ENCODE measurements at places on chromosomes 12 and 14. TPM values are rescaled to one million over a fixed set of nuclear protein-coding genes. Genes with fewer than 3 reads are reported as not detected.
A peak's percentile ranks its signal among the peaks of the same experiment; 100 is the strongest.

Gene KRT80
- 9.2 TPM for total RNA-seq

Gene CYP46A1
- 1.3 TPM for total RNA-seq

Gene ABCC9
- total RNA-seq, result 0.89 TPM

Gene IL31
- total RNA-seq, result not detected

Gene TCL1B
- not detected for total RNA-seq

Gene NPAS3
- total RNA-seq, result 2.4 TPM

Gene BCL2L2
- total RNA-seq, result 21.6 TPM

Gene OASL
- 0.21 TPM for total RNA-seq

Gene ETFBKMT
- total RNA-seq, result 3.7 TPM

Gene ESPL1
- 8.6 TPM for total RNA-seq

DNA sequence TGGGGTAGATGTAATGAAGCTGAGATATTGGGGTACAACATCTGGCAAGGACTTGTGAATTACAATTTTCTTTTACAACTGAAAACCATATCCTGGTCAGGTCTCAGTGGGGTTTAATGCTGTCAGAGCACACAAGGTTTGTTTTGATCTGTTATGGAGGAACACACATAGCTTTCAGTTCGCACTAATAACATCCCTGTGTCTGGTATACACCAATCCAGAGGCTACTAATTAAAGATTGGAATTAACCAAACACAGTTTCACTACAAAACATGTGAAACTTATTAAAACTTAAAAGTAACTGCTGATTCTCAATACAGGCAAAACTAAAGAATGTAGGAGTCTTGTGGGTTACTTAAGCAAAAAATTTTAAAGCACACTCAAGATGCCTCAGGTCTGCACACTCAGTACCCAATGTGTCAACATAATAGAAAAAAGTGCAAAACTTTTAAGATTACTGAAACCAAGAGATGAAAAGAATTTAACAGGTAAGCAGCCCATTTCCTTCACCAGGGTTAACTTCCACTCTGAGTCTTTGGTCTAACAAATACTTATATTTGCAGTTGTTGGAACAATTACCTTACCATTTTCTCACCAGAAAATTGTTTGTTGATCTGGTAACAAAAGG is 77.4 kb downstream of the LLPH start:
- H3K4me1 ChIP-seq, result peaks cover 9% of the 10 kb centered on the region
- H3K27me3 ChIP-seq, result no peaks in the 10 kb centered on the region
- H3K36me3 ChIP-seq, result no peaks in the 10 kb centered on the region
- no peak overlapping the region for H3K27ac ChIP-seq

DNA sequence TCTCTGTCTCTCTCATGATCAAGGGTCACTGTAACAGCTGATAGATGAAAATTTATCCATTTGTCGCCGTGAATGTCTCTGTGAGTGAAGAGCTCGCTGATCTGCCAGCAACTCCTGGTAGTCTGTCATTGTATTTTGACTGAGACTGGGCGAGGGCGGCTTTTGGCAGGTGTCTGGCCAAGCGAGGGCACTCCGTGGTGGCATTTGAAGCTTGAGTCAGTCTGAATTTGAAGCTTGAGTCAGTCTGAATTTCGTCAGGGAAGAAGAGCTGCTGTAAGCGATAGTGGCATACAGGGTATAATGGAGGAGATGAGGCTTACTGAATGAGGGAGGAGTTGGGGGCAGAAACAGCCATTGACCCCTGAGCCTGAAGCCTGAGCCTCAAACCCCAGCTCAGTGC is 56.8 kb upstream of the FAM181A start:
- no peaks in the 10 kb centered on the region for H3K36me3 ChIP-seq
- peaks cover 5% of the 10 kb centered on the region for H3K27me3 ChIP-seq
- no peak overlapping the region for H3K27ac ChIP-seq

DNA sequence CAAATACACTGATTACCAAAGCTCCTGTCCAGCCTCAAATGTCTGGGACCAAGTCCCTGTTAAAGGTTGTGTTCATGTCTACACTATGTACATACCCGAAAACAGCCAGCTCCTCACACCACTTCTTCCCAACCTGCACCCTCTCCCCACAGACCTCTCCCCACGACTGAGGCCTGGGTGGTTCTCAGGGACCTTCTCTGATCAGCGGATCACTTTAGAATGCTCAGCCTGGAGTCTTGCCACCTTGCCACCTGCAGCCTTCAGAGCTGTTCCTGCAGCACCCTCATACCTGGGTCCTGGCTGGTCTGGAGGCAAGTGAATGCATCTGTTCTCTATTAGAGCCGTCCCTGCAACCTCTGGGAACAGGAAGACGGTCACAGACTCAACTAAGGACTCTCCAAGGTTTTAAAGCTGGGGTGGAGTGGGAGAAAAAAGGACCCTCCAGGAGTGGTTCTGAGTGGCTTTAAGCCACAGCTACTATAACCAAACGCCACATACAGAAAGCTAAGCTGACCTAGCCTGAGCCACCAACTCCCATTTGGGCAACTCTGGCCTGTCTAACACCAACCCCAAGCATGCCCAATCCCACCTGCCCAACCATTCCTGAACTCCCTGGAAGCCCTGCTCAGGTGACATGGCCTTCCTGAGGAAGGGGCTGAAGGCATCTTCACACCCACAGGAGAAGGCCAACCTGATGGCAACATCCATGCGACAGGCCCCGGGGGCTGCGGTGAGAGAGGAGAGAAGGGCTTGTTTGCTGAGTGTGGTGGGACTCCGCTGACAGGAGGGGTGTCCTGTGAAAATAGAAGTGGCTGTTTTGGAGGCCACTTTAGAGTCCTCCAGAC is 8.6 kb downstream of the KRT2 start:
- H3K27ac ChIP-seq, result no peak overlapping the region
- no peaks in the 10 kb centered on the region for H3K36me3 ChIP-seq
- H3K4me1 ChIP-seq, result no peaks in the 10 kb centered on the region

DNA sequence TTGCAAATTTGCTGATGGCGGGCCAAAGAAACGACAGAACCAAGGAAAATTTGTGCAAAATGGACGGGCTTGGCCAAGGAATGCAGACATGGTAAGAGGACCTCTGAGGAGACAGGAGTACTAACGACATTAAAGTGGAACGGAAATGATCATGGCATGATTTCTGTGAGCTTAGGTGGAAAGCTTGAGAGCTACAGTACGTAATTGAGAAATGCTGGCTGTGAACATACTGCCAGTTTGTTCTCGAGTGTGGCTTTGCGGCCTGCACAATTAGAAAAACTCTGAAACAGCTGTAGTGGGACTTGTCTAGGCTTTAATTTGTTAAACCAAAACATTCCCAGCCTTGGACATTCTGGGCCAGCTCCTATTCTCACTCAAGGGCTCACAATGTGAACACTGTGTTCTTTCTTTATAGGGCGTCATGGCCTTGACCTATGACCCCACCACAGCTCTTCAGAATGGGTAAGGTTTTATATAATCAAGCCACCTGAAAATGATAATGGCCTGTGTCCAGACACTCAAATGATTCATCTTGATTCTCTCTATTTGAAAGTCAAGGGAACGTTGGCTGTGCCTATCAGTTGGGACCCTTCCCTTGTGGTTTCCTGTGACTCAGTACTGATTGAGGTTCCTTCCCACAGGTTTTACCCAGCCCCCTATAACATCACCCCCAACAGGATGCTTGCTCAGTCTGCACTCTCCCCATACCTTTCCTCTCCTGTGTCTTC is 48.5 kb downstream of the BAZ2A start:
- peaks cover 18% of the 10 kb centered on the region for H3K36me3 ChIP-seq
- no peaks in the 10 kb centered on the region for H3K27me3 ChIP-seq
- no peak for DNase-seq
- no peak overlapping the region for H3K4me3 ChIP-seq
- no peak overlapping the region for H3K27ac ChIP-seq

- H3K4me3 ChIP-seq, result no peak overlapping the region
- no peaks in the 10 kb centered on the region for H3K36me3 ChIP-seq
- no peak overlapping the region for H3K27ac ChIP-seq
- no peak for DNase-seq
- H3K4me1 ChIP-seq, result no peaks in the 10 kb centered on the region
Measured at GRCh38 chr14:66135831-66136230, 350.3 kb upstream of the CCDC196 start.

DNA sequence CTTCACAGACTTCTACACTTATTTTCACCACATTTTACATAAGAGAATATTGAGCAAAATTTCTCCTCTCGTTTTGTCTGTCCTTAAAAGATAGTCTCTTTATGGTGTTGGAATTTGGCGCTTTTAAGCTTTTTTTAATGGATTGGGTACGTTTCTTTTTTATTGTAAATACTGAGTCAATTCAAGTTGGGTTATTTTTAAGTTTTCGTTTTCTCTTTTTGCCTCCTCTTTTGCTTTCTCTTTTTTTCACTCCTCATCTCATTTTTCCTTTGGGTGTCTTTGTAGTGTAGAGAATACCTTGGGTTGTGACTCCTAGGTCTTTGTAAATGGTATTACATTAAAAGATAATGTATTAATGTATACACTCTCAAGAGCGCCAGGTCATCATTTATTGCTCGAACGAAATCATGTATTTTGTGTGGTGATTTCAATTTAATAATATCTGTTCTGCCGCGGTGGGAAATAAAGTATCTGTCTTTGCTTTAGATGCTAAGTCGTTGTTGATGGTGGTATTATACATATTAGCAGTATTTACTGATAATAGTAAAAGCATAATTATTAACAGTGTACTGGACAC is 845 bp downstream of the TMX1 start:
- H3K36me3 ChIP-seq, result peaks cover 7% of the 10 kb centered on the region
- H3K27ac ChIP-seq, result no peak overlapping the region
- H3K4me1 ChIP-seq, result peaks cover 20% of the 10 kb centered on the region
- no peaks in the 10 kb centered on the region for H3K27me3 ChIP-seq
- no peak for DNase-seq

DNA sequence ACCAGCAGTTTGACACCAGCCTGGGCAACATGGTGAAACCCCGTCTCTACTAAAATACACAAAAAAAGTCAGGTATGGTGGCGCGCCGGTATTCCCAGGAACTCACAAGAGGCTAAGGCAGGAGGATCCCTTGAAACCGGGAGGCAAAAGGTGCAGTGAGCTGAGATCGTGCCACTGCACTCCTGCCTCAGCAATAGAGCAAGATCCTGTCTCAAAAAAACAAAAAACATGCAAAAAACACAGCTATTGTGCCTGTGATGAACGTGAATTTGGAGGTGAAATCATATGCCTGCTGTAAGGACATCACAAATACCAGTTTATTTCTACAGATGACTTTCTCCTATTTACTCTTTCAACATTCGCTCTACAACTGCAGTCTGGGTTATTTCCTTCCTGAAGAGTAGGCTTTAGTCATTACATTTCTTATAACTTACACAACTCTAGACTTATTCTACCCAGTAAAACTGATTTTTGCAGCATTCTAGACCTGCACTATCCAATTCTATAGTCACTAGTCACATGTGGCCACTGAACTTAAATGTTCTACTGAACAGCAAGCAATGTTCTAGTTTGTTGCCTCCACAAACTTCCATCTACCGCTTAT is 48.3 kb downstream of the HNRNPC start:
- H3K36me3 ChIP-seq, result peaks cover 54% of the 10 kb centered on the region
- DNase-seq, result no peak
- no peaks in the 10 kb centered on the region for H3K27me3 ChIP-seq

- H3K4me1 ChIP-seq, result peaks cover 12% of the 10 kb centered on the region
- no peaks in the 10 kb centered on the region for H3K27me3 ChIP-seq
- no peak for DNase-seq
- H3K36me3 ChIP-seq, result peaks cover 9% of the 10 kb centered on the region
Measured at GRCh38 chr12:28413460-28414109, 223.3 kb downstream of the CCDC91 start.

DNA sequence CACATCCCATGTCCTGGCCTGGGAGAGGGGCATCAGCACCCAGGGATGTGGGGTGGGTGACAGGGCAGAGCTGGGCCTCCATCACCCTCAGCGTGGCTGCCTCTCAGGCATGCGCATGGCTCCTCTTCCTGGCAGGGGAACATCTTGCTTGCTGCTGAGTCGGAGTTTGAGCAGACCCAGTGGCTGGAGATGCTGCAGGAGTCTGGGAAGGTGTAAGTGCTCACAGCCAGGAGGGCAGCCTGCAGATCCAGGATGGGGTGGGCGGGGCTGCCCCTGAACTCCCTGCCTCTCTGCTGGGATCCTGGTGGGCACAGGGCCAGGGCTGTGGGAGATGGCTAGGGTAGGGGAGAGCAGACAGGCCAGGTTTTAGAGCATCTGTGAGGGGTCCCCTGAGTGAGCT is 16.2 kb downstream of the PLEKHD1 start:
- H3K27me3 ChIP-seq, result peaks cover 15% of the 10 kb centered on the region
- H3K27ac ChIP-seq, result no peak overlapping the region

DNA sequence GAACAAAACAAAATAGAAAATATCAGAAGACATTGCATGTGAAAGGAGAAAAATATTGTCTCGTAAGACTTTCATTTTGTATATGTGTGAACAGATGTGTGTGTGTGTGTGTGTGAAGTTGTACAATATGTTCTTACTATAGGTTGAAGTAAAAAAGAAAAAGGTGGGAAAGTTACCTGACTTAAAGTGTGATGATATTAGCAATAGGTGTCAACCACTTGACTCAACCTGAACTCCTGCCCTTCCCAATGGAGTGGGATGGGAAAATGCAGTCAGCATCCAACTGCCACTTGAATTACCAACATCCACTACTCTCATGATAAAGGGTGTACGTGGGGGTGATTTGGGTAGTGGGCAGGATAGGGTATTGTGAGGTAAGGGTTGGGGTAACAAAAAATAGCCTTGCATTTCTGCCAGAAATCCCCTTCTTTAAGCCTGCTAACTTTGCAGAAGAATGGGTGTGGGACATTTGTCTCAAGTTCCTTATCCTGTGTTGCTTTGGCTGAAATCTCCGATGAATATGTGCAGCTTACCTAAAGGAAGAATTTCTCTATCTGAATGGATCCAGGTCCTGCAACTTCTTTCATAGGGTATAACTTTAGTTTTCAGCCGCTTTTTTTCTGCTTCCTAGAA is 181.6 kb downstream of the CHST11 start:
- no peak overlapping the region for H3K4me3 ChIP-seq
- H3K27ac ChIP-seq, result no peak overlapping the region
- H3K36me3 ChIP-seq, result no peaks in the 10 kb centered on the region
- DNase-seq, result no peak
- H3K4me1 ChIP-seq, result no peaks in the 10 kb centered on the region

DNA sequence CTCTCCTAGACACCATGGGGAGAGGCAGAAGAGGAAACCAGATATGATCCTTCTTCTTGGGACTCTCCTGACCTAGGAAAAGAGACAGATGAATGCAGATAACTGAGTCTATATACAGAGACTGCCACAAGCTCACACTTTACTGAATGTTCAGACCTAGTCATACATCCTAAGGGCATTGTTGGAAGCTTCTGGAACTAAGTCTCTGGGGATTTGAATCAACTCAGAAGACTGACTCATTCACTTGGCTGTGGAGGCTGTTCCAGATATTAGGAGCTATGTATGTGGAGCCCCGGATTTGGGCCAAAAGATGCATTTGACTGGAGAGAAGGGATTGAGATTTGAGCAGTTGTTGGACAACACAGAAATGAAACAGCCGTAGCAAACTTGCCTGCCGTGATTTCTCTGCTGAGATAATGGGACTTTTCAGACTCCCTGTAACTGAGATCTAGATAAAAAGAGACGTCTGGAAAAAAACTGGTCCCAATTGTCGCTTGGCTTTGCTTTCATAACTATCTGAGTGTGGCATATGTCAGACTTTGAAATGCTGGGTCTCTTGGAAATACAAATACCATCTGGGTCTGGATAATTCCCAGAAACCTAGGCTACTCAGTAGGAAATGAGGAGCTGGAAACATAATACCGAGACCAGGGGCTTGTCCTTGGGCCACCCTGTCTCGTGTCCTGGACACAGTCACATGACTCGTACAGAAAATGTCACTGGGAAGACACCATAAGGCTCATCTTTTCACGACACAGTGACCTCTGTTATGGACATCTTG is 396.8 kb downstream of the NUAK1 start:
- H3K27me3 ChIP-seq, result no peaks in the 10 kb centered on the region
- no peak overlapping the region for H3K4me3 ChIP-seq
- no peak for DNase-seq
- H3K27ac ChIP-seq, result peak overlapping the region; percentile 52

Measured in osteocyte (in vitro differentiated cells).